T follicular helper cell (primary cell): ENCODE measurements at places on chromosomes 1 and 21.

GRCh38 chr1:210697185-210697584 lies 368.5 kb downstream of the HHAT start:
- DNase-seq: no peak

DNA sequence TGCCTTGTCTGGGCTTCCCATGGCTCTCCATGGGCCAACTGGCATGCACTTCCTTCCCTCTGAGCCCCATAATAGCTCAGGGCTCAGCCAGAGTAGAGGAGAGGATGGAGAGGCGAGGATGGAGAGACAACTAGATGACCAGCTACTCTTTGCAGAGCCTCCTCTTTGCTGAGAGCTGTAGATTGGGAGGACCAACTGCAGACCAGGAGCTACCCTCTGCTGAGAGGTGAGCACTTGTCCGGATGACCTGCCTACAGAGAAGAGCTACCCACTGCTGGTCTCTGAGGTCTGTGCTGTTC lies 58.0 kb upstream of the ETV3 start:
- DNase-seq: no peak

DNA sequence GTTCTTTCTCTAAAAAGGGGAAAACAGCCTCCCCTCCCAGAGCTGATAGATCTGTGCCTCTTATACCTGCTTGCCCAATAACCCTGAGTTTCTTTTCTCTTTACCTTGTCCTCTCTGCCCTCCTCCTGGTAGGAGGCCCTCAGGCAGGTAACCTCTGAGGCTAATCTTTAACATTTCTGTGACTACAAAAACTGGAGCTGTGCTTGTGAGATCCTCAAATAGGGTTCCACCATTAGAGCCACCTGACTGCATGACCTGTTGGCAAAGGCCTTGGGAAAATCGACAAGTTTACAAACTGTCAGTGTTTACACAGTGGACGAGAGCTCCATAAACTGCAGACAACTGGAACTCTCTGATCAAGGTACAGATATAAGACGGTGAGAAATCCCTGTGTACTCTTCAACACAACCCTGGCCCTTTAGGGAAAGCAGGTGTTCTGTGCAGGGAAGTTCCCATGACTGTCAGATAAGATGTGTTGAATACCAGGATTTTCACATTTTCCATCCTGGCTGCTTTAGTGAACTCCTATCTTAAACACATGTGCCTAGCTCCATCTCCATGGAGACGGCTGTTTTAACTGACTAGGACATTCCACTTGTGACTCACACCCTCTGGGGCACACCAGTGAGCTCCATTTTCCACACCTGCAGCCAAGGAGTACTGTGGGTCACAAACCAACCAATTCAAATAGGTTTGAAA lies 38.3 kb downstream of the ECE1 start:
- DNase-seq: no peak

DNA sequence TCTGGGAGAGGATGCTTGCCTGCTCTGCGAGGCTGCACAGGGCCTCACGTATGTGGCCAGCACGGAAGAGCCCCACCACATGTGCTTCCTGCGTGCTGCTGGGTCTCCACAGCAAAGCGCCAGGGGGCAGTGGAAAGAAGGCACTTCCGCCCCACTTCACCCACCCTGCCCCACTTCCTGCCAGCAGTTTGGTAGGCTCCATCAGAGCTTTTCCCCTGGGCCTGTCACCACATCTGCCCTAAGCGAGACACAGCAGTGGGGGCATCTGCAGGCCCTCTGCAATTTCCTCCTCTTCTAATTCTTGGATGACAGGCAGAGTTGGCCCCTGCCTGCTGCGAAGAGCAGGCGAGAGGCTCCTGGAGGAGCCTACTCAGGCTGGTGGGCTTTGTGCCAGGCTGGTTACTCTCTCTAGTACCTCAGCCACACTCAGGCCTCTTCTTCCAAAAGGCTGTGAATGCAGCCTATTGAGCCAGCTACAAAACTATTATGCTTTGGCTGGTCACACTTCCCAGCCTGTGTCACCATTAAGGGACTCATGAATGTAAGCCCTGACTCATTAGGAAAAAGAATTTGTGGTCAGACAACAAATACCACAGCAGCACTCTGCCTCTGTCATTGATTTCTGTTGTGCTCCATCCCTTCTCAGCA lies 25.0 kb downstream of the CD244 start:
- DNase-seq: peak; percentile 67

DNA sequence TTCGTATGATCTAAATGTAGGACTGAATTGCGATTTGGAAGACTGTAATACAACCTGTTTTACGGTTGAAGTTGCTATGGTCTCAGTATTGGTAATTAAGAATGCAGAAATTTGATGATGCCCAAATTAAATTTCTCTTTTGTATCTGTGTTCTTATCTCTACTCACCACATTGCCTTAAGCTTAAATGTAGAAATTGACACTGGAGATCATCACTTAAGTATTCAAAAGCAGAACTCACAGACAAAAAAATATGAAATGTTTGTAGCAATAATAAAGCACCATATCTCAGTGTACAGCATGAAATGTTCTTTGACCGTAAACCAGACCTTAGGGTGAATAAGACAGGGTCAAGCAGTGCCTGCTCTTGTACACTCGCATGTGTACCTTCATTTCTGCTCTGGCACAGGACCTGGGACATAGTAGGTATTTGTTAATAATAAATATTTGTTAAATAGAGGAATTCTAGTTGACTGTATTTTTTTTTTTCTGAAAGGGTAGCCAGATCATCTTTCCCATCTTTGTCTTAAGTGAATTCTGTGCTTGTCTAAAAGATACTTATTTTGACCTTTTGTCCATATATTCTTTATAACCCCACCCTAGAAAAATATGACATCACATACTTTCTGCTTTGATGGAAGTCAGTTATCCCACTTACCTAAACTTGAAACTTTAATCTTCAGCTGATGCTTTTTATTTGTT lies 1.5 kb downstream of the CDC7 start:
- no peak for DNase-seq

DNA sequence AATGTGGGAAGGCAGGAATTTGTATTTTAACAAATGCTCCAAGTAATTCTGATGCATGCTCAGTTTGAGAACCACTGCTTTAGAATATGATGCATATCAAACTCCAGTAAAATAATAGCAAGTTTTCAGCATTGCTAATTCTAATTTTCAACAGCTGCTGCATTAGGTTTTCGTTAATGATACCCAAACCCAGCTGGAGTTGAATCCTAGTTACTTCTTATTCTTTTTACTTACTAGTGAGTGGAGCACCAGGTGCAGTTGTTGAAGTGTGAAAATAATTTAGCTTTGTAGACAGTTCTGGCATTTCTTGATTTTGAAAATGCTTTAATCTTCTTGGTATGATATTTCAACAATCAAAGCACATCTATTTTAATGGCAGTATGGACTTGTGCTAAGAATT lies 138.5 kb downstream of the HS2ST1 start:
- DNase-seq: no peak

- no peak for DNase-seq
These were observed 98.6 kb downstream of the NGF start for GRCh38 chr1:115239426-115239825.

- no peak for DNase-seq
These were observed 18.1 kb downstream of the HDAC1 start for GRCh38 chr1:32309960-32310359.

- DNase-seq: no peak
These were observed 24.3 kb downstream of the H3-3A start for GRCh38 chr1:226086776-226087175.

- no peak for DNase-seq
These were observed 16.3 kb upstream of the BEND5 start for GRCh38 chr1:48792961-48793360.
